ENCODE measurements at places on chromosomes 7 and 10.

DNA sequence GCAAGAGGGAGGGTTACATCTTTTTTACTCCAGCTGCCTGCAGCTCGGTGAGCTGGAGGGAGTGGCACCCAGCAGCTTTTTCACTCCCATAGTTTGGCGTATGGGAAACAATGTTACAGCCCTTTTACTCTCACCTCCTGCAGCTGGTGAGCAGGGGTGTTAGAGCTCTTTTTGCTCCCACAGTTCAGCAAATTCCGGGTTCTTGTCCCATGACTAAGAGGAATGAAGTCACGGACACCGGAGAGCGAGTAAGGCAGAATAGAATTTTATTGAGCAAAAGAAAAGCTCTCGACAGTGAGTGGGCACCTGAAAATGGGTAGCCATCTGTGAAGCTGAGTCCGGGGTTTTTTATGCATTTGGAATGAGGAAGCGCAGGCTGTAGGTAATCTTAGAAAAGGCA, 446.6 kb downstream of the GFRA1 start:
- no peak for DNase-seq

- no peak for DNase-seq
Observed at GRCh38 chr7:75925717-75926435, 10.9 kb downstream of the POR start.

GRCh38 chr10:72011016-72011415, 46.8 kb downstream of the CHST3 start:
- no peak for DNase-seq

DNA sequence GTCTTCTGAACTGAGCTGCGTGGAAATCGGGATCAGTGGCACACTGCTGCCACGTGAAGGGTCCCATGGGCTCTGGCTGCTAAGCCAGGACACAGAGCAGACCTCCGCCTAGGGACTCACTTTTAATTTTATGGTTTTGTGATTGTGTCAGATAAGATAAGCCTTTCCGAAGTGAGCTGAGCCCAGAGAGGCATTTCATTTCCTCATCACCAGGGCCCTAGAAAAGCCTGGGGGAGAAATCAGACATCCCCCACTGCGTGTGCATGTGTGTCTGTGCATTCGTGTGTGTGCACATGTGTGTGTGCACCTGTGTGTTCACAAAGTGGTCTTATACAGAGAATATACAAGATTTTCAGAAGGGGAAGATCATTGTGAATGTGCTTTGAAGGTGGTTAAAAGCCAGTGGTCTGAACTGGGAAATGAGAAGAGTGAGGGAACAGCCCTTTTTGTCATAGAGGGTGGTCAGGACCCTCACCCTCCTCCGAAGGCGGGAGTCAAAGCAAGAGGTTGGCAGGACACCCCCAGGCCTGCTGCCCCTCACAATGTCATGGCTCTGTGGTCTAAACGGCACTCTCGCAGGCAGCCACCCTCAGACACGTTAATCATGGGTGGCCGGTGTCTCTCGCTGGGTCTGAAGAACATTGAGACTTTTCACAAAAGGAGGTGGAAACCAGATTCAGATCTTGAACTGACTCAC, 176.1 kb upstream of the PFKP start:
- DNase-seq: no peak

DNA sequence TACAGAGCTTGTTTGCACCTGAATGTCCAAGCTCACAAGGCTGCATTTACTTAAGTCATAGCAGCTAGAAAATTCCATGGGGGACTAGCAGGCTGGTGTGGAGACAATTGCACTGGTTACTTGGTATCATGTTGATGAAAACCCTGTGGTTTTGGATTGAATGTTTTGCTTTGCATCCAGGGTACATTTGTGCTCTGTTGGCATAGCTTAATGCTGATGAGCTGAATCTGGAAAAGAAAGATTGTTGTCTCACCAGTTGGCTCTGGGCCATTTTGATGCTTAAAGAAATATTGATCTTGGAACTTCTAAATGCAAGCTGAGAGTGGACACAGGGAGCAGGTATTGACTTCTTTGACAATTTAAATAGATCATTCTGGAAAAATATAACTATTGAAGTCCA, 122.5 kb upstream of the MBL2 start:
- no peak for DNase-seq

DNA sequence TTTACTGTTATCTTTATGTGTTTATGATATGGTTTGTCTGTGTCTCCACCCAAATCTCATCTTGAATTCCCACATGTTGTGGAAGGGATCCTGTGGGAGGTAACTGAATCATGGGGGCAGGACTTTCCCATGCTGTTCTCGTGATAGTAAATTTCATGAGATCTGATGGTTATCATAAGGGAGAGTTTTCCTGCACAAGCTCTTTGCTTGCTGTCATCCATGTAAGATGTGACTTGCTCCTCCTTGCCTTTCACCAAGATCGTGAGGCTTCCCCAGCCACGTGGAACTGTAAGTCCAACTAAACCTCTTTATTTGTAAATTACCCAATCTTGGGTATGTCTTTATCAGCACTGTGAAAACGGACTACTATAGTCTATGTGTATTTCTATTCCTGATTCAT, 539.0 kb downstream of the ARL4A start:
- no peak for DNase-seq

DNA sequence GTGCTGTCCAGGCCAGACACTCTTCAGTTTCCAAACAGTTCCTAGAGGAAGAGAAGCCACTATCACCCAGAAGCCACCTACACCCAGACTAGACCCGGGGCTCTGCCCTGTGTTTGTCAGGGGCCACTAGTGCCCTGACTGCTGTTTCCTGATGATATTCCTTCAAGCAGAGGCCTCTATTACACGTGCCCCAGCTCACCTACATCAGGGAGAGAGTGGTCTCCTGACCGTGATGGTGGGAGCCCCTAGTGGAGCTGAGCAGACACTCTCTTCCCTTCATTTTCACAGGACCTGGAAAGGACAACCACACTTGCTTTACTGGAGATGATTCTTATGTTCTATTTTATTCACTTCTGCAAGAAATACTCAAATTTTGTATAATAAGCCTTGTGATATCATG, 9.2 kb downstream of the ZNF394 start:
- DNase-seq: no peak

- DNase-seq: no peak
Observed at GRCh38 chr7:96084881-96085553, 236.9 kb downstream of the SLC25A13 start.

DNA sequence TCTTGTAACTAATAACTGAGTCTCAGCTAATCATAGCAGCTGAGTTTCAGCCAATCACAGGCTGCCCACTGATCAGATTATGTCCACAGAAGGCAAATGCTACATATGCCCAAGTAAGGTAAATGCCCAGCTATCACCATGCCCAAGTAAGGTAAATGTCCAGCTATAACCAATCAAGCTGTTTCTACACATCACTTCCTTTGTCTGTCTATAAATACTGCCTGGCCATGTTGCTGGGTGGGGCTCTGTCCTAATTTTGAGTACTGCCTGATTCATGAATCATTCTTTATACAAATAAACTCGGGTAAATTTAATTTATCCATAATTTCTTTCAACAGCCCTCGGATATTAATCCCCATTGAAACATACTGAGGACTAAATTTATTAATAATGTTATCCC, 312.4 kb downstream of the CACNA2D1 start:
- DNase-seq: no peak

DNA sequence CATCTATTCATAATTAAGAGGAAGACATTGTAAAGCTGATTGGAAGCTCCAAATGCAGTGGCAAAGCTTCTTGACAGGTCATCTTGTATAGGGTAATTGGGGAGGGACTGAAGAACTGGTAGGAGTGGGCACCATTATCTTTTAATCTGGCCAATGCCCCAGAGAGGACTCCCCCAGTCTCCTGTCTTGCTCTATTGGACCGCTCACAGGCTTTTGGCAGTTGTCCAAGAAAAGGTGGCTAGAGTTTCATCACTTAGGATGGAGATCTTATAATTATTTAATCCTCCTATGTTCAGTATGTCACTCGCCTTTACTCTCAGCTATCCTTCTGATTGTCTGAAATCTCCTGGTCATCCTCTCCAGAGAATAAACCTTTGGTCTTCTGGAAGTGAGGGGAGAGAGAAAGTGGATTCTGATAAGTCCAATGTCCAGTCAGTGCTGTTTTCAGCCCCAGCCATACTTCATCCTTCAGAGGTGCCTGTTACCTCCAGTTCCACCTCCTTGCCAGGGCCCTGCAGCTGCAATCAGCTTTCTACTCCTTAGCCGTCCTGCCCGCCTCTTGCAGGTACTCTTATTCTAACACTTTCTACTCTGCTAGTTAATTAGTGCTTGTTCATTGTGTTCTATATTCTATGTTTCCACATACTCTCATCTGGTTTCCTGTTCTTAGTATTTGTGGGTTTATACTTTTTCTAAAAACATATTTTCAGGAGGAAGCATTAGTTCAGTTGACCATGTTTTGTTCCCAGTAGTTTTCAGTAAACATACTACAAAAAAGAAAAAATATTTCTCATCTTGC, 241.6 kb downstream of the NSUN6 start:
- DNase-seq: no peak

GRCh38 chr7:50921114-50921813, 138.6 kb upstream of the GRB10 start:
- peak; percentile 23 for DNase-seq

DNA sequence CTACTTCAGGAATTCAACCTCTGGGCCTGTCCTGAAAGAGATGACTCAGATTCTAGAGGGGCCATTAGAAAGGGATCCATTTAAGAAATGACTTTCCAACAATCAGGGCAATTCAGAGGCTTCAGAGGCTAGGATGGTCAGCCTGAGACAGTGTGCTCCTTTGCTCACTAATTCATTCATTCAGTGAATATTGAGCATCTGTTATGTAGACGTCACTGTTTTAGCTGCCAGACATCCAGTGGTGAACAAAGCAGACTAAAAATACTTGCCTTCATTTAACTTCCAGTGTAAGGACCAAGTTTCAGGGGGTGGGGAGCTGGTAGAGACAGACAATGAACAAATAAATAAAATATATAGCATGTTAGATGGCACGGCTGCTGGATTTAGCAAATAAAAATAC, 1.6 kb downstream of the KIAA1217 start:
- DNase-seq: no peak

DNA sequence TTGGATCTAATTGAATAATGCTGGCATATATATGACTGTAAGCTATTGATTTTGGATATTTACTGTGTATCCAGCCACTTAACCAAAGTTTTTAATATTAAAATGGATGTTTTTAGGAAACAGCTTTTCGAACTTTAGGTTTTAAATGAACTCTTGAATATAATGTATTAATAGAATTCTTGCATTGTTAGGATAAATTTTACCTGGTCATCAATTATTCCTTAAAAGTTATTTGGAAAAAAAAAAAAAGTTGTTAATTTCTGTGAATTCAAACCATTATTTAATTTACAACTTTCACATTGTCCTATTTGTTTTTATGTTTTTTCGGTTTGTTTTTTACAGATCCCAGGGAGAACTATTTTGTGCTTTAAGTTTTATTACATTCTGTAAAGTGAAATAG, 9.8 kb downstream of the TMEM209 start:
- no peak for DNase-seq

- no peak for DNase-seq
Observed at GRCh38 chr10:91552274-91553095, 80.4 kb downstream of the PPP1R3C start.

GRCh38 chr10:9922126-9922870, 1095.4 kb upstream of the CELF2 start:
- no peak for DNase-seq

DNA sequence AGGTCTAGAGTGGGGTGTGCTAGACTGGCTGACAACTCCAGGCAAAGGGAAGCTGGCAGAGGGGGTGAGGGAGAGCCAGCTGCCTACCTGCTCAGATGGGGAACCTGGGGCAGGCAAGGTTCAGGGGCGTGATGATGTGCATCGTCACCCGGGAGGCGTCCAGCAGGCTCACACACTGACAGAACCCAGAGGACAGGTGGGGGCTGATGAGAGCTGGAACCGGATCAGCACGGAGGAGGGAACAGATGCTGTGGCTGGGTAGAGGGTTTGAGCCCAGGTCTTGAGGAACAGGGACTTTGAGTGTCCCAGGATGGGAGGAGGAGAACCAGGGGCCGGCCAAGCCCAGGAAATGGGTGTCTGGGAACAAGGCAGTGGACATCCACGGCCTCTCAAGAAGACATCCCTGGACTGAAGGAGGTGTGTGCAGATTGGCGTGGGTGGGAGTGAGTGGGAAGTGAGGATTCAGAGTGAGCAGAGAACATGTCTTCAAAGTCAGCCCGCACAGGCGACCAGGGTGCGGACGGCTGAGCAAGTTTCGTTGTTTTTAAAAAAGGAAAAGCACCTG, 3.9 kb downstream of the RASGEF1A start:
- DNase-seq: no peak

GRCh38 chr7:42685911-42686310, 226.0 kb downstream of the C7orf25 start:
- DNase-seq: no peak

DNA sequence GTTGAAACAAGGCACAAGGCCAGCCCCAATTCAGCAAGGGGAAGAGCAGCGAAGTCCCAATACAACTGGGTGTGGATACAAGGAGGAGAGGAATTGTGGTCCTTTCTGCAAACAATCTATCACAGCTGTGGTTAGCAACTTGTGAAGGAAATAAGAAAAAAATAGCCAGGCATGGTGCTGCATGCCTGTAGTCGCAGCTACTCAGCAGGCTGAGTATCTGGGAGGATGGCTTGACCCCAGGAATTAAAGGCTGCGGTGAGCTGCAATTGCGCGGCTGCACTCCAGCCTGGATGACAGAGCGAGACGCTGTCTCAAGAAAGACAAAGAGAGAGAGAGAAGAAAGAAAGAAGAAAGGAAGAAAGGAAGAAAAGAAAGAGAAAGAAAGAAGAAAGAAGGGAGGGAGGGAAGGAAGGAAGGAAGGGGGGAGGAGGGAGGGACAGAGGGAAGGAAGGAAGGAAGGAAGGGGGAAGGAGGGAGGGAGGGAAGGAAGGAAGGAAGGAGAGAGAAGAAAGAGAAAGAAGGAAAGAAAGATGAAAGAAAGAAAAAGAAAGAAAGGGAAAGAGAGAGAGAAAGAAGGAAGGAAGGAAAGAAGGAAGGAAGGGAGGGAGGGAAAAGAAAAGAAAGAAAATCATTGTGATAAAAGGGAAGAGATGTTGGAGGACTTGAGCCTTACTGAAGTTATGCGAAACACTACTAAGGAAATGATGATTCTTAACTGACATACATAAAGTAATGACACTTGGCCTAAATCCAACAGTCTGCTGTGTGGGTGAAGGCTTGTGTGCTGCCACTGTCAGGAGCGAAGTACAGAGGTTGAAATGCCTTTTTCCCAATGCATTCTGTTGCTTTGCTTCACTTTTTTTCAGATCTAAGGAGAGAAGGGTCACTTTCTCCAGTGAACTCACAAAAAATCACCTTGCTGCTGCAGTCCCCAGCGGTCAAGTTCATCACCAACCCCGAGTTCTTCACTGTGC, 117.0 kb upstream of the STK17A start:
- DNase-seq: no peak

- DNase-seq: no peak
Observed at GRCh38 chr7:96675548-96675947, 34.1 kb downstream of the SEM1 start.

GRCh38 chr7:28328146-28328545, 84.2 kb upstream of the CREB5 start:
- DNase-seq: no peak

- no peak for DNase-seq
Observed at GRCh38 chr7:18503126-18503866, 7.7 kb downstream of the HDAC9 start.

- no peak for DNase-seq
Observed at GRCh38 chr7:88306590-88307048, at the start of gene STEAP4. Gene STEAP4 (minus strand): TSS chr7:88306894. CDS start chr7:88284269, 22,625 bp downstream.

All from stimulated activated CD4-positive, alpha-beta T cell treated with anti-CD3 and anti-CD28 coated beads, Interleukin-12 subunit alpha, Interleukin-12 subunit beta, amount 100 ng/mL, for 4 hours (primary cell).